GM04503 (cell line): ENCODE measurements at places on chromosomes 16 and 17.

DNA sequence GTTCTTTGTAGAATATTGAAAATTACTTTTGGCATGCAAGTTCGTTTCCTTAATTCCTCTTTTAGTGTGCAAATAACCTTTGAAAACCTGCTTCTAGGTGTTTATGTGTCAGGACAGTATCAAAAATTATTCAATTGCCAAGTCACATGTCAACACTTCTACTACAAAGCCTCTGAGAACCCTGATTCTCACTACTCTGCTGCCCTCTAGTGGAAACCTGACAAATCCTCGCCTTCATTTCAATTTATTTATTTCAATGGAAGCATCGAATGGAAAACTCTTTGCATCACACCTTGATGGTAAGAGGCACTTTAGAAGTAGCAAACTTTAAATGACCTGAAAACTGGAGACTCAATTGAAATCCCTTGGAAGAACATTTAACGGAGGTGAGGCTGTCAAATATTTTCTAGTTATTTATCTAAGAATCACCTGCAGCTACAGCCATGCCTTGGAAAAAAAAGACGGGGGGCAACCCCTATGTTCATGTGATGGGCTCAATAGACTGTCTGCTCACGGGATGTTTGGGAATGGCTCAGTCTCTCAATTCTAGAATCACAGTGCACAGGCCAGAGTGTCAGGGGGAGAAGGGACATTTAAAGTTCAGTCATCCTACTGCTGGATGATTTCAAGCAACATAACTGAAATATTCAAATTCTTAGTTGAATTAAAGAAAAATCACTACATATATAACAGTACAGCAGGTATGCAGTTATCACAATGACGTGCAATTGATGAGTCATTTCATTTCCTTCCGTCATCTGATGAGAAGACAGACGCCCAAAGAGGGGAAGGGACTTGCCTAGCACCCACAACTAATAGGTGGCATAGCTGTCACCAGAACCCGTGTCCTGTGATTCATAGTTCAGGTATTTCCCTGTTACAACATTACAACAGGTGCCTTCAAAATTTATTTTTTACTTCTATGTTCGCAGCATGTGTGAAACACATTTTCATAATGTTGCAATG, 563.9 kb downstream of the TOX3 start:
- DNase-seq: no peak

- no peak for DNase-seq
These were observed 138.8 kb downstream of the PRKCA start for GRCh38 chr17:66441101-66441661.

DNA sequence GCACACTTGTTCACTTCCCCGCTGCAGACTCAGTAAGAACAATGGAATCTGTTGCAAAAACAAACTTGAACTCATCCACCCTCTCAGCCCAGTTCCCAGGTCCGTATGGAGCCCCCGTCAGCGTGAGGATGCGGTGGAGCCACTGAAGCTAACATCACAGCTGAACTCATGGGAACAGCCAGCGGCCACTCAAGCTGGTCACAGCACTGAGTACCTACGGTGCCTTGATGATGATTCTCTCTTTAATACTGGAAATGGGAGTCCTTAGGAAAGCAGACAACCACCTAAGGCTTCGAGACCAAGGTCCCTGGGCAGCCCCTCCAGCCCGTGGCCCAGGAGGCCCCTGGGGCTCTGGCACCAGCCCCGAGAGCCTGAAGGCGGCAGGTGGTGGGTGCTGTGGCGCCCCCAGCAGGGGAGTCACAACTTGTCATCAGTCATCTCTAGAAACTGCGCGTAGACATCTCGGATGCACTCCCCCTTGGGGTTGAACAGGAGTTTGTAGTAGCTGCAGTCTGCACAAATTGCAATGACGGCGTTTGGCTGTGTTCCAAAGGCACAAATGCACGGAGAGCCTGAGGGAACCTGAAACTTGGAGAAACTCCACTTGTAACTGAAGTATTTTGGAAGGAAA, 31.0 kb upstream of the RHOT1 start:
- no peak for DNase-seq

- DNase-seq: no peak
These were observed 2.3 kb downstream of the TOP2A start for GRCh38 chr17:40415390-40415789.

- no peak for DNase-seq
These were observed 89.1 kb downstream of the SEC14L1 start for GRCh38 chr17:77229786-77230435.

GRCh38 chr16:2763173-2763572, 10.7 kb downstream of the SRRM2 start:
- no peak for DNase-seq

DNA sequence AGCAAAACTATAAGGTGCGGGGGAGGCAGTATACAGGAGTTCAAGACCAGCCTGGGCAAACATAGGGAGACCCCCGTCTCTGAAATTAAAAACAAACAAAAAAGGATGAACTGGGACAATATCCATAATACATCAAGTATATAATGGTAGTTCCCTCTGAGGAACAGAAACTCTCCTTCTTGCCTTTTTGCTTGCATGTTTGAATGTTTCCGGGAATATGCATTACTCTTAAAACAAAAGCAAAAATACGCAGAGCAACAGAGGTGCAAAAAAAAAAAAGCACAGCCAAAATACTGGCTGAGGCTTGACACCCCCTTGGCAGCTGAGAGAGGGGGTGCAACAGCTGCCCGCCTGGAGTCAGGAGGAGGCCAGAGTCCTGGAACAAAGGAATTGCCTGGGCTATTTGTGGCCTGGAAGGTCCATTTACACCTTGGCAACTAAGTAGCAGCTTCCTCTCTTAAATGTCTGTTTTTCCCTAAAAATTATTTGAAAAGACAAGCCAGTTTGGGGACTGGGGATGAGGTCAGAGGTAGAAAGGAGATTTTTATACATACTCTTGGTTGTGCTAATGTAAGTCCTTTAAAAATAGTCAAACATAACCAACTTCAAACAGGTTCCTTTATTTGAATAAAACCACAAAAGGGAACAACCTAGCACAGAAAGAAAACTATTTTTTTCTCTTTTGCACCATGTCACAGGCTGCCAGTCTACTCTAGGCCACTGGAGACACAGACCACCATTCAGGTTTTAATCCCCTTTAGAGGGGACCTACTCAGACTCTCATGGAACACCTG, 19.5 kb downstream of the USP7 start:
- DNase-seq: no peak

DNA sequence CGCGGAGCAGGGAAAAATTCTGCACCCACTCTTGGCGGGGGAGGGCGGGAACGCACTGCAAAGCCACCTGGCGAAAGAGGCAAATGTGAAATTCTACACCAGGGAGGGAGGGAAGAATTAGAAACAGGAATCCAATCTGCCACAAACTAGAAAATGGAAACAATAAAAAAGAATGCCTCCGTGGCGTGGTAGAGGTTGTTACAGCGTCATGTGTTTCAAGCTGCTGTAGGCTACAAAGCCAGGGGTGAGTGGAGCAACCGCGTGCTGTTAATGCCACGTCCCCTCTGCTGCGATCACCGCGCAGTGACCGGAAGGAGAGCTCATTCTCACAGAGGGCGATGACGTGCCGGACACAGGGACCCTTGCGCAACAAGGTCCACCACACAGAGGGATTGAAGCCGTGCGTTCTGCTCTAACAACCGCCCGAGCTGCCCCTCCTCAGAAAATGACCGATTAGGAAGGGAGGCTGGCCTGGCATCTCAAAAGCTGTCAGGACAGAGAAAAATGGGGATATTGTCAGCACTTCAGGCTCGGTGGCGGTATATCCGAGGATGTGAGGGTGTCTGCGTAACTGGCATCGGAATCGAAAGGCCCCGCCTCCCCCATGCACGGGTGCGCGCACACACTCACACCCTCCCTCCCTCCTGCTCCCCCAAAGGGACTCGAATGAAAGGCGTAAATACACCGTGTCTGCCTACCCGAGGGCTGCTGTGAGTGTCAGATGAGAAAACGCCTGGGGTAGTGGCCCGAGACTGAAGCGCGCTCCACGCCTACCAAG, 70.8 kb upstream of the TNRC6C start:
- no peak for DNase-seq

GRCh38 chr17:35536664-35537171, 760 bp downstream of the SLFN12L start:
- no peak for DNase-seq

DNA sequence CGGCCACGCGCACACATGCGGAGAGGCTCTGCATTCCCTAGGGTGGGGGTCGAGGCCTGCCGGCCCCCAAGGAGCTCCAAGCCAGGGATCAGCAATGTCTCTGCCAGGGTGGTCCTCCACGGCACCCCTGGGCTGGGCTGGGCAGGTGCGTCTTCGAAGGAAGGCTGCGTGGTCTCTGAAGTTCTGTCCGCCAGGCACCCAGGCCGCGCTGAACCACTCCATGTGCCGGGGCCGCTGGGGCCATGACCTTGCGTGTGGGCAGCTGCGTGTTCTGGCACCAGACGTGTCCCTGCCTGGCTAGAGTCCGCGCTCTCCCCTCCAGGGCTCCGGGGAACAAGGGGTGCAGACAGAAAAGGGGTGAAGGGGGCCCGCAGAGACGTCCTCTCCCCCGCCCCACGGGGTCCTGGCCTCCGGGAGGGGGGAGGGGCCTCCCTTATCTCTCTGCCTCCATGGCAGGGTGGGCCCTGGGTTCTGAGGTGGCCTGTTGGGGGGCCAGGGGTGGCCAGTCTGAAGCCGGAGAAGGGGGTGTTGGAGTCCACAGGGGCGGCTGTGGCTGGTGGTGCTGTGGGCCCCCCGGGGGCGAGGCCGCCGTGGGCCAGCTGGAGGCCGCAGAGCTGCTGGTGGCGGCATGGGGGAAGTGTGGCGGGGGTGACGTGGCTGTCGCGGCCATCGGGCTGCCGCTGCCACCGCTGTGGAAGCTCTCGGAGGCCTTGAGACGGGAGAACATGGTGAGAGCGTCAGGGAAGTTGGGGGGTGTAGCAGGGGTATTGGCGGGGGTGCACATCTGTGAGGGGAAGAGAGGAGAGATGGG, 5.3 kb downstream of the UBALD1 start:
- no peak for DNase-seq

DNA sequence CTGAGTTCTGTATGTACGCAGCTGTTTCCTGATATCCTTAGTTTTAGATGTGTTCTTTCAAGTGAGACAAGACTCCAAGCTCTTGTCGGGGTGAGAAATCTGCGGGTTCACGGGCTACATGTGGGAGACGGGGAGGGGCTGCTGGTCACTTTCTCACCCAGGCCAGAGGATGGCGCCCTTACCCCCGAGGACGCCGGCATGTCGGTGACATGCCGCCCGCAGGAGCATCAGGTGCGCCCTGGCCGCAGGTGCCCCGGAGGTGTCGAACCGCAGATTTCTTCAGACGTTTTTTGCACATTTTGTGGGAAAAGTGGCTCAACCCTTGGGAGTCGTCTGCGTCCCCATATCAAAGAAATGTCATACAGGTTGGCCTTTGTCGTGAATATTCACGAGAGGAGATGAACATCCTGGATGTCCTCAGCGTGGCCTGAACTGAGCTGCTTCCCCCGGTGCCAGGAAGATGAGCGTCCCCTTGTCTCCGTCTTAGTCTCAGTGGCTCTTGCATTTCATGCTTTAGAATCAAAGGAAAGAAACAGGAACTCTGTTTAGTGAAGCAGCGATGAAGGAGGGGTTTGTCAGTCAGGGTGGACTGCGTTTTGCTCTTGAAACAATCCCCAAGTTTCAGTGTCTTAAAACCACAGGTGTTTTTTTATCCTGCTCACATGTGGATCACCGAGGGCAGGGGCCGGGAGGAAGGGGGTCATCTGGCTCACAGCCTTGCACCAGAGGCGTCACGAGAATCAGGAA, 75.4 kb upstream of the ZNF750 start:
- no peak for DNase-seq

DNA sequence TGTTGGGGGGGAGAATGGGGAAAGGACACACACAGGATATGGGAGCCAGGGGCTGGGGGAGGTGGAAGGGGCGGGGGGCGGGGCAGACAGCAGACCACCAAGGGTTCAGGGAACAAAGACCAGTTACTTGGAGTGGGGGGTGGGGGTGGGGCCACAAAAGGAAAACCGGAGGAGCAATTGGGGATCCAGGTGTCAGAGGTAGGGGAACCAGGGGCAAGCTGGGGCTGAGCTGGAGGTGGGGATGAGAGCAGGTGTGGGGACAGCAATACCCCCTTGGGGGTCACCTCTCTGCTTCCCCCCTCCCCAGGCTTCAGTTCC, 1.4 kb upstream of the ORAI3 start:
- DNase-seq: no peak

DNA sequence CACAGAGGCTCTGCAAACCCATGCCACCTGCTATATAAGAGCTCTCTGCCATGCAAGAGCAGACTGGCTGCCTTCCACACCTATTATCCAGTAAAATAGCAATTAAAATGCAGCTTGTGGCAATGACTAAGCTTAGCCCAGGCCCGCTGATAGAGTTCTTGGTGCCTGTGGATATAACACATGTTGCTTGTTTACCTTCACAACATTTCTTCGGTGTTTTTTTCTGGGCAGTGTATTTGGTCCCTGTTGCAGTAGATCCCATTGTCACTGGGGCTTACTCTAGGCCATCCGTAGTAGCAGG, 63.5 kb downstream of the SPECC1 start:
- DNase-seq: no peak

DNA sequence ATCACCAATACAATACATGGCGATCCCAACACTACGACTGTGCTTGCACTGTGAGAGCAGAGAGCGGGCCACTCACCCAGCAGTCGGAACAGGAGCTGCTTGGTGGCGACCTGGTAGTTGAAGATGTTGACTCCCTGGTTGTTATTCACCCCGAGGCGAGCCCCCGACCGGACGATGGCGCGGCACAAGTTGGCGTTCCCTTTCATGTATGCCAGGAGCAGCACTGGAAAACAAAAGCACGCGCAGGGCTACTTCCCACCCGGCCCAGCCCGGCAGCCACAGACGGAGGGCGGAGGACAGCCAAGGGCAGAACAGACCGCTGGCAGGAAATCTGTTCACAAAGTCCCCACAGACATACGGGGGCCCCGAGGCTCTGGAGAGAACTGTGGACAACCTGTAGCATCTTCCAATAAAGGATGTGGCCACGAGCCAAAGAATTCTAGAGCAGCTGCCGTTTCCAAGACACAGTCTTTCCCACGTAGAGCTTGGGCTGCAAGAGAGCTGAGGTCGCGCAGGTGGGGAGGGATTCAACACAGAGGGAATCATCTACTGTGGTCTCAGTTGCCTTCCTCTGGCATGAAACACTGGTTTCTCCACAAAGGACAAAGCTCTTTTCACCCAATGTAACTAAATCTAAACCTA, 27.8 kb downstream of the CYB5D2 start:
- DNase-seq: no peak

DNA sequence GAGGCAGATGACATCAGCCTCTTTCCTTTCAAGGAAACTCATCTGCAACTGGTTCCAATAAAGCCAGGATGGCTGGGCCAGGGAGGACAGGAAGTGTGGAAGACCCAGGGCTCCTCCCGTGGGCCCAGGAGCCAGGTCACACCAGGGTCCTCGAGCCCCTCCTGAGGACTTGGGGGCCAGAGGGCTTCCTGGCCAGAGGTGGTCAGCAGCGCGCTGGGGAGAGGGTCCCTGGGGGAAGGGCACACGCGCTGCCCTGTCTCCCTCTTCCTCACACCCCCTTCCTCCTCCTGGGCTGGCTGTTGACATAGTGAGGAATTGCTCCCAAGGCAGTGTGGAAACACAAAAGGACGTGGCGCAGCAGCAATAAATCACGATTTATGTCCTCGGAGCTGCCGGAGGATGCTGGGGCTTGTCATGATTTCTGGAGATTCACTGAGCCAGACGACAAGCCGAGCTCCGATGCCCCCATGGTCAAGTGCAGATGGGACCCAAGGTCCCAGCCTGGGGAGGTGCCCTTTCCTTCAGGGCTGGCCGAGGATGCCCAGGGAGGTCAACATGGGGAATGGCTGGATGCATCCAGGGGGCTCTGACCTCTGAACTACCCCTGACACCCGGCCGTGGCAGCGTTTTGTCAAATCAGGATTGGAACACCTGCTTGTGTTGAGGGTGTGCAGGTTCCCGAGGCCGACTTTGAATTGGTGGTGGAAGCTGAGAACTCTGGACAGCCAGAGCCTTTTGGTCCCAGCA, 152.6 kb downstream of the IRF8 start:
- no peak for DNase-seq
